Hepatocyte (in vitro differentiated cells): ENCODE measurements at places on chromosomes 5 and 9.
A peak's percentile ranks its signal among the peaks of the same experiment; 100 is the strongest.

GRCh38 chr5:116980581-116980980, 406.0 kb upstream of the SEMA6A start:
- DNase-seq: no peak

DNA sequence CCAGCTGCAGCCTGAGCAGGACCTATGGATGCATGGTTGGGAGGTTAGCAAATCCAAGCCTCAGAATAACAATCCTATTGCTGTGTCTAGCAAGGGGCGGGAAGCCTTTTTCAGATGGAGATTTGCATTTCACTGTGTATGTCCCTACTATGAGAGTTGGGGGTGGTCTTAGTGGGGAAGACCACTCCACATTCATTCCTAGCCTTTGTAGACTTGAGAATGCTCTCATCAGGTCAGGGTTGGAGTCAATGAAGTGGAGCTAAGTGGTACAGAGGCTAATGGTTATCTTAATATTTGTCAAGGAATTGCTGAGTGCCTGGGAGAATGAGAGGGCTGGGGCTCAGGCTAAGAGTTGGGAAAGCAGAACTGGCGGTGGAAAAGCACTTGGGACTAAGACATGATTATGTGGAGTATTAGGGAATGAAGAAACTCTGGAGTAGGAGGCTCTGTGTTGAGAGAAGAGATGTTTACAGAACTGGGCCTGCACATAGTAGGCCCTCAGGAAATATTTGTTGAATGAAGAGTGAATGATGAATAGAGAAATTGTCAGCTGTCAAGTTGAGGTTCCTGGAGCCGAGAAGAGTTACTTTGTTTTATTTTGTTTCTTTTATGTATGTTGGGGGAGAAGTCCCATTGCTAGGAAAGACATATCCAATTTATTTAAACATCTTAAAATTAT, 175.5 kb upstream of the SPRY4 start:
- no peak for DNase-seq

GRCh38 chr9:21883642-21884041, 81.2 kb downstream of the MTAP start:
- no peak for DNase-seq

DNA sequence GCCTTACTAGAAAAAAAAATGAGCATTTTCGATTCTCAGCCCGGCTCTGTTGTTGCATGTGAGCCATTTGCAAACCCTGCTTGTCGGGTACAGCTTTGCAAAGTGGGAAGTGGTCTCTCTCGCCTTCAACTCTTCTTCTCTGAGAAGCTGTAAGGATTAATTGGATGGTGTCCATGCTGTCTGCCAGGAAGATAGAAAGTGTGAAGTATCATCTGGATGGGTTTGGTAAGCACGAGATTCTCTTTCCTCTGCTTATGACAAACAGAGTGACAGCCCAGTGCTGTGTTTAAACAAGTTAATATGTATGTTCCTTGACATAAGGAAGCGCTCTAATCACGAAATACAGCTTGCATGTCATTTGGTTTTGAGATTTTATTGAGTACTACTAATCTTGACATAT, 109.1 kb upstream of the SPATA31D4 start:
- no peak for DNase-seq

DNA sequence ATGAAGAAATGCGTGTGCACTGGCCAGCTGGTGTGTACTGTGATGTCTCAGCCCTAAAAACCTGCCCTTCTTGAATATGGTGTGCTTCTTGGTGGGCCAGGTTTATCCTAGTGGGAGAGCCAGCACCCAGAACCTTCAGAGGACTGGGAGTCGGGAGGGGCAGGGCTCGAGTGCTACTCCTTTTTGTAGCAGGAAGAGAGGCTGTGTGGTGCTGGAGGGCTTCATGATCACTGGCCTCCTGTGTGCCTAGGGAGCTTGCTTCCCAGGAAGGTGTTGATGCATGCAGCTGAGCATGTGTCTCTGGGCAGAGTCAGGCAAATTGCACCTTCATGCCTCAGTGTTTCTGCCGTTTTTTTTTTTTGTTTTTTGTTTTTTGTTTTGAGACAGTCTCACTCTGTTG, 20.0 kb downstream of the PHF2 start:
- no peak for DNase-seq

DNA sequence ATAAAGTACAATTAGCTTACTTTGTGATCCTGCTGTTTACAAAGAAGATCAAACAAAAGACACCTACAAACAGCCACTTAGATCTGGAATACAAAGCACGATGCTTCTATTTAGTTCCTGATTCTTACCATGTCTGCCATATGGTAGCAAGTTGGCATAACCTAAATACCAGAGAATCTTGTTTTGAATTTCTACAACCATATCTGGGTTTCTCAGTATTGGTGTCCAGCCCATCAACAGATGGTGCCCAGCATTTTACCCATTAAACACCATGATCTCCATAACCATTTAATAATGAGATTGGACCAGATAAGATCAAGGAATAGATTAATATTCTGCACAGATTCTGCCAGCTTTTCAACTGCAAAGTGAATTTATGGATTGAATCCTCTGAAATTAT, 29.8 kb downstream of the SLC24A2 start:
- no peak for DNase-seq

- peak; percentile 28 for DNase-seq
Observed at GRCh38 chr5:158943057-158943456, 156.7 kb downstream of the EBF1 start.

GRCh38 chr5:105146867-105147266, 1584.3 kb upstream of the NUDT12 start:
- no peak for DNase-seq

DNA sequence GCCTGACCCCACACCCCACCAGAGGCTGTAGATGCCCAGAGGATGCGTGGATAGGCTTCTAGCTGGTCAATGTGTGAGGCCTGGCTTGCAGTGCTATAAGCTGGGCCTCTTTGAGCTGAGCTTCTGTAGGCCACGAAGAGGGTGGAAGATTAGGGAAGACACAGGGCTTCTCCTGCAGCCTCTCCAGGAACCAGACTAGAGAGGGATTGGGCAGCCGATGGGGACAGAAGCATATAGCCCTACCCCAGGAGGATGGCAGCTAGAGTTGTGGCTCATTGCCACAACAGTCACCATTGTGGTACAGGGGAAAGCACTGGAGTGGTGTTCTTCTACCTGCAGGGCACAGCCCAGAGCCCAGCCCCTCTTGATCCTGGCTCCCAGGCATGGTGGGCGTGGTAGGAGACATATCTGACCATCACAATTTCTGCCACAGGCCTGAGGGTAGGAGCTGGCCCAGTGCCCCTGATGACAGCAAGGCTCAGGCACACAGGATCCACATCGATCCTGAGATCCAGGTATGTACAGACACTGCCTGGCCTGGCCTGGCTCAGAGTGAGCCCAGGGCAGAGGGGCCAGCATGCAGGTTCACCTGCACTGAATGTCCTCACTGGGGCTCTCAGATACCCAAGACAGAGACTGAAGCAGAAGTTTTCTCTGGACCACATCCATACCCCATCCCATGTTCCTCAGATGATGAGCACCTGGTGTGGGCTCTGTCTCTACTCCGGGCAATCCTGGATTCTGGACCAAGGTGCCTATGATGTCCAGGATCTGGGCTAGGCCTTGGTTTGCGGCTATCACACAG, 8.7 kb downstream of the PDLIM4 start:
- no peak for DNase-seq

DNA sequence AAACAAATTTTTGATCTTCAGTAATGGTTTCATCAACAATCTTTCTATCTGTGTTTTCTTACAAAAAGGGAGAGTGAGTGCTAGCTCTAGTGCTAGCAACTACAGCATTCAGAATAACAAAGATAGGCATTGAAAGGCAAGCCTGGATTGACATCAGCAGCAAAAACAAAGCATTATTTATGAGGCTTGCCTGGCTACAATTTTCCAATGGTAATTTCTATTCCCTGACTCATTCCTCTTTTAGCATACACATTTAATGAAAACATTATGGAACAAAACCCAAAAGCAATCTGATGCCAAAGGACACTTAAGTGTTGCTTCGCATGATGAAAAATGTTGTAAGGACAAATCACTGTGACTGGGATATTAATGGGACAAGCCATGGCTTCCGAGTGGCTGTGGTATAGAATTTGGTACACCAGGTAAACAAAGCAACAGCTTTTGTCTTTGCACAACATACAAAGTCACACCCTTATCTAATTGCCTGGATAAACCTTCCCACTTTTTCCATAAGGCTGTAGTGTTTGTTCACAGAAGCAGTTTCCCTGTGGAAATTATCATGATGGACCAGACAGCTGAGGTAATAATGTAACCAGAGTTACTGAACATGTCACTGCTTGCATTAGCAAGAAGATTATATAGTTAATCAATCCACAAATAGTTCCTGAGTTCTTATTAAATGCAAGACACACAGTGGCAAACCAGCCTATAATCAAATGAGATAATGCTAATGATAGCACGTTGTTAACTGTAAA, 179.8 kb upstream of the EDIL3 start:
- DNase-seq: no peak
